Activated T-cell treated with anti-CD3 and anti-CD28 coated beads, Interleukin-2, amount 50 U/mL, for 72 hours (primary cell): ENCODE measurements at places on chromosomes 11 and 22.

DNA sequence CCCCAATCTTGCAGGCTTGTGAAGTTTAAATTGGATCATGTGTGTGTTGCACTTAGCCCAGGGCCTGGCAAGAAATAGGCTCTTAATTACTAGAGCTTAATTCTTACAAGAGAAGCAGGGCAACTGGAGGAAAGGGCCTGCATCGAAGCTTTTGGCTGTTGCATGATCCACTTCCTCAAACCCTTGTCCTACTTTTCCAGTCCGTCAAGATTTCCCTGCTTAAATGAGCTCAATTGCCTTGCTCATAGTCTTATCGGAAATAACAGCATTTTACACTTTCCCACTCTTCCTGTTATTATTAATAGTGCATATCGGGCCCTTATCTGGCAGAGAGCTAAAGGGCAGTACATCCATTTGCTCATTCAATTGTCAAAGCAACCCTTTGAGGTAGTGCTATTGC lies 18.1 kb downstream of the DTX4 start:
- H3K27ac ChIP-seq = no peak overlapping the region
- no peak for DNase-seq
- no peak overlapping the region for H3K4me3 ChIP-seq
- no peaks in the 10 kb centered on the region for H3K36me3 ChIP-seq

GRCh38 chr11:4049006-4049405 lies 45.6 kb upstream of the RRM1 start:
- no peak for DNase-seq
- no peaks in the 10 kb centered on the region for H3K27me3 ChIP-seq
- H3K4me1 ChIP-seq = peaks cover 23% of the 10 kb centered on the region
- peaks cover 7% of the 10 kb centered on the region for H3K36me3 ChIP-seq

DNA sequence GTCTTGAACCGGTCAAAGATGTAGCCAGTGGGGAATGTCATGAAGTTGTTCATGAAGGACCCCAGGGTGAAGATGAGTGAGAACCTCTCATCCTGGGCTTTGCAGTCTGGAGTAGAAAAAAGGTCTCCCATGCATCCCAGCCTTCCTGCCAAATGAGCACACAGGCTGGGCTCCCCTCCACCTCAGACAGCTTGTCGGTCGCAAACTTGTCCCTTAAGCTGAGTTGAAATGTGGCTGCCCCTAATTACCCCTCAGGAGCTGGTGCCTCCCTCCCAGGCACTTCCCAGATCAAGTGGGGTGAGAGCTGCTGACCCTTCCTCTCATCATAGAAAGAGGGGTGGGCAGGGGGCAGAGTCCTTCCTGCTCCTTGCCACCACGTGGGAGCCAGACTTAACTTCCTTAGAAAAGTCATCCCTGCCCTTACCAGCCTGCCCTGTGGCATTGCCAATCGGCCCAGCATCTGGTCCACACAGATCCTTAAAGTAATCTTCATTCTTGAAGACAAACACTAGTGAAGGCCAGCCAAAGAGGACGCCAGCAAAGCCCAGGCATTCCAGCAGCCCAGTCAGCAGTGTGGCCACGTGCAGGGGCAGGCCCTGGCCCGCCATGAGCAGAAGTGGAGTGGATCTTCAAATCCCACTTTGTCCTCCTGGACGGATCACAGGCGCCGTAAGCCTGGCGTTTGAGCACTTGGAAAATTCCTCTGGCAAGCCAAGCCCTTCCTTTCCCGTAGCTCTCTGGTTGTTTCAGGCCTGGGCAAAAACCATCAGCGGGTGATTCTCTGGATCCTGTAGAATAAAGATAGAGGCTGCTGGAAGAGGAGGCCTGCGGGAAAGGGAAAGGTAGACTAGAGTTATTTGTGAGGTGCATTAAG lies 1.1 kb downstream of the SLC43A3 start:
- DNase-seq = no peak
- peaks cover 22% of the 10 kb centered on the region for H3K36me3 ChIP-seq
- peak overlapping the region; percentile 84 for H3K27ac ChIP-seq
- H3K27me3 ChIP-seq = no peaks in the 10 kb centered on the region

DNA sequence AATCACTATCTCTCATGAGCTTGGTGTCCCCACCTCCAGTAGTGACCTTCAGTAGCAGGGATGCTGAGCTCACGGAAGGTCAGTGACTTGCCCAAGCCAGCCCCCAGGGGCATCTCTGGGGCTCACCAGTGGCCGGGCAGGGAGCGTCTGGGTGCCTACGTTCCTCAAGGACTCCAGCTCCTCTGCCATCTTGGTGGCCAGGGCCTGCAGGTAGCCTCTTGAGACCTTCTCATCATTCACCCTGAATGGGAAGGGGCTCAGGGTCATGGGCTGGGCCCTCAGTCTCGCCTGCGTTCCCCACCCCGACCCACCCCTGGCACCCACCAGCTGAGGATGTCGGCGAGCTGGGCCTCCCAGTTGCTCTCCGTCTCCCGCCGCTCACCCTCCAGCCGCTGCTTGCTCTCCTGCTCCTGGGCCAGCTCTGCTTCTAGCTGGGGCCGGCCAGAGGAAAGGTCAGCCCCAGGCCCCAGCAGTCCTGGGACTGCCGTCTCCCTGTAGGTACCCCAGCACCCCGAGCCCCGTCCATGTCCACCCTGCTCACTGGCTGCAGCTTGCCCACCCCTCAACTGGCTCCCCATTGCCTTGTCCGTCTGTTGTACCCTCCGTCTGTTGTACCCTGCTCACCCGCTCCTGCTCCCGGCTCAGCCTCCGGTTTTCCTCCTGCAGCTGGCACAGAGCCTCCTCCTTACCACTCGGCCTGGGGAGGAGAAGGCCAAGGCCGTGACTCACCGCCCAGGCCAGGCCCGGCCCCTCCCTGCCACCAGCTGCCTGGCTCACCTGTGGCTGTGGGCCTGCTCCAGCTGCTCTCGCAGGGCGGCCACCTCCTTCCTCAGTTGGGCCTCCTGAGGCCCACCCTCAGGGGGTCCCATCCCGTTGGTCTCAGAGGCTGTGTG lies 9.5 kb downstream of the CDC42BPG start:
- DNase-seq = no peak
- H3K27me3 ChIP-seq = no peaks in the 10 kb centered on the region
- H3K36me3 ChIP-seq = no peaks in the 10 kb centered on the region
- H3K4me1 ChIP-seq = no peaks in the 10 kb centered on the region
- H3K27ac ChIP-seq = no peak overlapping the region

GRCh38 chr22:48464246-48464645 lies 1363.4 kb downstream of the BRD1 start:
- H3K27ac ChIP-seq = no peak overlapping the region
- H3K27me3 ChIP-seq = peaks cover 6% of the 10 kb centered on the region
- no peaks in the 10 kb centered on the region for H3K36me3 ChIP-seq
- no peaks in the 10 kb centered on the region for H3K4me1 ChIP-seq
- DNase-seq = no peak

DNA sequence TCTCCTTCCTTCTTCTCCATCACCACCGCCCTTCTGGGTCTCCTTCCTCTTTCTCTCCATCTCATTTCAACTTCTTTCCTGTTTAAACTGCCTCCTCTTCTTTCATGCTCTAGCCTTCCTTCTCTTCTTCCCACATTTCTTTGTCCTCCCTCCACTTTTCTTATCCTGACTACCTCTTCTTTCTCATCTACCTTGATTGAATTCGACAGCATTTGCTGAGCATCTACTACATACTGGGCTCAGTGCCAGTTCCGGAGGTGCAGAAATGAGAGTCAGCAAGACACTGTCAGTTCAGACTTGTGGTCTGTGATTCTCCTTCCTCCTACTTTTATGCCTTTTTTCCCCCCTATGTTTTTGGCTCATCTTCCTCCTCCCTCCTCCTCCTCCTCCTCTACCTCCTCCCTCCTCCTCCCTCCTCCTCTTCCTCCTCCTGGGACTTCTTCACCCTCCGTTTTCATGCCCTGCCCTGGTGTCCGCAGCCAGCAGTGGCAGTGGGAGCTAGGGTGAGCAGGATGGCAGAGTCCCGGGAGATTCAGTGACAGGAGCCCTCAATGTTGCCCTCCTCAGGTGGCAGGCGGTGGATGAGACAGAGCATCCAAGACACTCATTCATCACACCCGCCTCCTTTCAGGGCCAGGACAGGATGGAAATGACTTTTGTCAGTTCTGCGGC lies 146.0 kb upstream of the SEZ6L start:
- H3K4me1 ChIP-seq = no peaks in the 10 kb centered on the region
- H3K4me3 ChIP-seq = no peak overlapping the region
- peaks cover 7% of the 10 kb centered on the region for H3K27me3 ChIP-seq
- no peak for DNase-seq

- H3K27me3 ChIP-seq = no peaks in the 10 kb centered on the region
- H3K4me3 ChIP-seq = no peak overlapping the region
- H3K36me3 ChIP-seq = peaks cover 11% of the 10 kb centered on the region
- no peak for DNase-seq
These were observed 61.3 kb downstream of the TRIM44 start for GRCh38 chr11:35723913-35724312.

- H3K4me1 ChIP-seq = peaks cover 4% of the 10 kb centered on the region
- no peak overlapping the region for H3K27ac ChIP-seq
- no peak for DNase-seq
- no peak overlapping the region for H3K4me3 ChIP-seq
- no peaks in the 10 kb centered on the region for H3K36me3 ChIP-seq
- peaks cover 45% of the 10 kb centered on the region for H3K27me3 ChIP-seq
These were observed 7.4 kb upstream of the CLMP start for GRCh38 chr11:123202155-123203151.

DNA sequence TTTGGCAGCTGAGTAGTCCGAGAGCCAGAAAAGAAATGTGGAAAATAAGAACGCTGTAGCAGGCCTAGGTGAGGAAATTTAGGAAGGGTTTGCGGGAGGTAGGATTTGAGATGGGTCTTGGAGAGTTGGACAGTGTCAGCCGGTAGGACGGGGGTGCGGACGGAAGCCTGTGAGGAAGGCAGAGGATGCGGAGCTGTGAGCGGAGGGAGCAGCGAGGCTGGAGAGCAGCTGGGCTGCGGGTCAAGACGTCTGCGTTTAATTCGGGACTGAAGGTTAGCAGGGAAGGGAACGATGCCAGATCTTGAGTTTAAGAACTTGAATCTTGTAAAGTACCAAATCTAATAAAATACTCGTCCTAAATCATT lies 669 bp upstream of the TIGD3 start:
- peaks cover 7% of the 10 kb centered on the region for H3K4me1 ChIP-seq
- DNase-seq = no peak
- no peaks in the 10 kb centered on the region for H3K36me3 ChIP-seq
- H3K27ac ChIP-seq = peak overlapping the region; percentile 81
- H3K27me3 ChIP-seq = no peaks in the 10 kb centered on the region

DNA sequence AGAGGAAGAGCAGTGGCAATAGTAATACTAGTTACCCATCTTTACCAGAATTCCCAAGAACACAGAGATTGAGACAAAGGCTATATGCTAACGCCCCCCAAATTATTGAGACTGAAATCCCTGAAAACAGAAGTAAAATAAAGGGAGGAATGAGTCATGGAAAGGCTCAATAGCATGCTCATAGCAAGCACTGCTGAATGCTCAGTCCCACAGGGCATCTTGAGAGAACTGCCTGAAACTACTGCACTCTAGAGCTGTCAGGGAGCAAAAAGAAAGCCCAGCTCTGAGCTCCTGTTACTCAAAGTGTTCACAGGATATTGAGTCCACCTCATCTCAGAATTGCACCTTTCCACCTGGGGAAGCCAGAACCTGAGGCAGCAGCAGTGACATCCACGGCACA lies 44.1 kb upstream of the FIBIN start:
- no peak overlapping the region for H3K27ac ChIP-seq
- no peak for DNase-seq
- H3K27me3 ChIP-seq = no peaks in the 10 kb centered on the region
- H3K36me3 ChIP-seq = no peaks in the 10 kb centered on the region

- no peak for DNase-seq
These were observed 435.0 kb upstream of the CADM1 start for GRCh38 chr11:115939104-115939730.

GRCh38 chr11:103681855-103682254 lies 354.6 kb upstream of the DDI1 start:
- H3K4me1 ChIP-seq = peaks cover 7% of the 10 kb centered on the region
- H3K27me3 ChIP-seq = no peaks in the 10 kb centered on the region
- no peak overlapping the region for H3K4me3 ChIP-seq
- H3K27ac ChIP-seq = no peak overlapping the region
- H3K36me3 ChIP-seq = no peaks in the 10 kb centered on the region

DNA sequence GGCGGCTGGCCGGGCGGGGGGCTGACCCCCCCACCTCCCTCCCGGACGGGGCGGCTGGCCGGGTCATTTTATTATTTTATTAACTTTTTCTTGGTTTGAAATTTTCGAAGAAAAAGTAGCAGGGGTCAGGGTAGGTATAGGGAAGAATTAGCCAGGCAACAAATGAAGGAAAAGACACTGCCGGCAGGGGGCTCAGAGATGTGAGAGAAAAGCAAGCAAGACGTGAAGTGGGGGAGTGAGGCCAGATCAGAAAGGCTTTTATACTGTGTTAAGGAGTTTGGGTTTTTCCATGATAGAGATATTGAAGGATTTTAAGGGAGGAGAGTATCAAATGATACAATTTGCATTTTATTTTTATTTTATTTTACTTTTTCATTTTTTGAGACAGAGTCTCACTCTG lies 19.0 kb downstream of the RNF214 start:
- peaks cover 3% of the 10 kb centered on the region for H3K4me1 ChIP-seq
- no peak overlapping the region for H3K4me3 ChIP-seq
- H3K27ac ChIP-seq = no peak overlapping the region
- H3K27me3 ChIP-seq = no peaks in the 10 kb centered on the region
- DNase-seq = no peak

- H3K4me3 ChIP-seq = no peak overlapping the region
- peaks cover 2% of the 10 kb centered on the region for H3K36me3 ChIP-seq
- H3K4me1 ChIP-seq = no peaks in the 10 kb centered on the region
- no peak overlapping the region for H3K27ac ChIP-seq
- no peaks in the 10 kb centered on the region for H3K27me3 ChIP-seq
- DNase-seq = no peak
These were observed 606.8 kb downstream of the NTM start for GRCh38 chr11:131977231-131977630.

GRCh38 chr22:20229916-20230775 lies 38.0 kb downstream of the RTN4R start:
- no peaks in the 10 kb centered on the region for H3K27me3 ChIP-seq
- no peak overlapping the region for H3K4me3 ChIP-seq
- no peaks in the 10 kb centered on the region for H3K36me3 ChIP-seq

- DNase-seq = peak; percentile 51
- H3K27ac ChIP-seq = no peak overlapping the region
- H3K36me3 ChIP-seq = no peaks in the 10 kb centered on the region
These were observed 28.2 kb downstream of the DBX1 start for GRCh38 chr11:20131788-20132666.

DNA sequence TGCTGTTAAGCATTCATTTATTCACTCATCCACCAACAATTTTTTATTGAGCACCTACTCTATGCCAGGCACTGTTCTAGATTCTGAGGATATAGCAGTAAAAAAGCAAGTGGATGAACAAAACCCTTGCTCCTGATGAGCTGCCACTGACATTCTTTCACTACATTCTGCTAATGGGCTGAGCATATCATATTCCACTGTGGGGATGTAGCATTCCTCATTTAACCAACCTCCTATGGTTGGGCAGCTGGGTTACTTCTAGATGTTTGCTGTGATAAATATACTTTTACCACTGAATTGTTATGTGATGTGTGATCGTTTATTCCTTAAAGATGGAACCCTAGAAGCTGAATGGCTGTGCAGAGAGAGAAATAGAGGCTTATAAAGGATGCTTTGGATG lies 176.9 kb downstream of the MN1 start:
- no peak for DNase-seq
- no peaks in the 10 kb centered on the region for H3K4me1 ChIP-seq
- no peak overlapping the region for H3K27ac ChIP-seq
- H3K27me3 ChIP-seq = no peaks in the 10 kb centered on the region
- H3K36me3 ChIP-seq = no peaks in the 10 kb centered on the region
